ENCODE measurements at places on chromosomes 12 and 14.

DNA sequence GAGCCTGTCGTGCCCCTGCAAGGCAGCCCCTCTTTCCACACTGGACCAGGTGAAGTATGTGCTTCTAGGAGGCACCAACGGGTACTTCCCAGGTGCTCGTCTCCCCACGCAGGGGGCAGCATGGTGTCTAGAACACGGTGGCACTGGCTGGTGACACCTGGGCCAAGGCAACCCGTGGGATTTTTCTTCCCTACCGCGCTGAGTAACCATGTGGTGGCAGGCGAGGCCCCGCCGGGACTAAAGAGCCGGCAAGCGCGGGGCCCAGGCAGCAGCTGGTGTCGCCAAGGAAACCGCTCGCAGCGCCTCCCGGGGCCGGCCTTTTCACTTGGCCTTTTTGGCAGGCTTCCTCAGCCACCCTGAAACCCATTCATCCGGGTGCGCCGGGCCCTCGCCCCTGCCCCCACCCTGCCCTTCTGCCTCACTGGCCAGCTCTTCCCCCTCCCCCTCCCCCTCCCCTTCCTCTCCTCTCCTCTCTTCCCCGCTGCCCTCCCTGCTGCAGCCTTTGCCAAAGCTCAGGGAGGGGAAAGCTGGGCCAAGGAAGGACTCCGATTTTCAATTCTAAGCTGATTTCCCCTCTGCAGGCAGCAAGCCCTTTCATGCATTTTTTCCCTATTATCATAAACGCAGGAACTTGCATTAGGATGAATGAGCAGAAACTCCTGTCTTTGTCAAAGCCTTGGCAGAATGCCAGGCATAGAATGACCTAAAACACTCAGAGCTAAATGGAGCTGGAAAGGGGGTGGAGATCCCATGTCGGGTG is 81.2 kb downstream of the IRF2BPL start:
- peak; percentile 91 for DNase-seq

DNA sequence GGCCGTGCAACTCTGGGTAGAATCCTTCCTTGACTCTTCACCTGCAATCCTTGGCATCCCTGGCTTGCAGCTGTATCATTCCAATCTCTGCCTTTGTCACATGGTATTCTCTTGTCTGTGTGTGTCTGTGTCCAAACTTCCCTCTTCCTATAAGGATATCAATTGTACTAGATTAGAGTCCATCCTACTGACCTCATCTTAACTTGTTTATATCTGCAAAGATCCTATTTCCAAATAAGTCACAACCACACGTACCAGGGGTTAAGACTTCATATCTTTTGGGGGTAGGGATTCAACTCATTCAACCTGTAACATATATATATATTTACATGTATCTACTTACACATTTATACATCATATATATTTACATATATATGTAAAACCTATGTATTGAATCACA is 29.6 kb upstream of the RASSF3 start:
- DNase-seq = no peak

DNA sequence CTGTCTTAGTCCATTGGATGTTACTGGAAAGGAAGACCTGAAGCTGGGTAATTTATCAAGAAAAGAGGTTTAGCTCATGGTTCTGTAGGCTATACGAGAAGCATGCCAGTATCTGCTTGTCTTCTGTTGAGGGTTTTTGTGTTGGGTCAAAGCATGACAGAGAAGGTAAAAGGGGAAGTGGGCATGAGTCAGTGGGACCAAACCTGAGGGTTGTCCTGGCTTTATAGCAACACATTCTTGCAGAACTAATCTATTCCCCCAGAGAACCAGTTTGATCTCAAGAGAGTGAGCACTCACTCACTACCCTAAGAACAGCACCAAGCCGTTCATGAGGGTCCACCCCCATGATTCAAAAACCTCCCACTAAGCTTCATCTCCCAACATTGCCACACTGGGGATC is 19.0 kb upstream of the KRAS start:
- no peak for DNase-seq

GRCh38 chr14:104284636-104285507 is 146.5 kb downstream of the KIF26A start:
- DNase-seq = no peak

GRCh38 chr12:67988601-67989021 is 636 bp upstream of the IFNG-AS1 start:
- no peak for DNase-seq

DNA sequence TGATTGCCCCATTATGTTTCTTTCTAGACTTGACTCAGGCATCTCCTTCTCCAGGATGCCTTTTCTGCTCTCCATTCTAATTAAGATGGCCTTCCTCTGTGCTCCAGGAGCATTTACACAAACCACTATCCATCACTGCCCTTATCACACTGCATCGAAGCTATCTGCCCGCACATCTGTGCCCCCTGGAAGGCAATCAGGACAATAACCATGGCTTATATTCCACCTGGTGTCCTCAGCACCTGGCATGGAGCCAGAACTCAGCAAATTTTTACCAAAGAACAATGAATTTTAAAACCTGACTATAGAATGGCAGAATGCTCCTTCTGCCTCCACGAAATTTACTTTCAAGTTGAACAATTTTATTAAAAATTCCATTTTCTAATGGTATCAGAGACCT is 465.8 kb downstream of the APAF1 start:
- DNase-seq = no peak

DNA sequence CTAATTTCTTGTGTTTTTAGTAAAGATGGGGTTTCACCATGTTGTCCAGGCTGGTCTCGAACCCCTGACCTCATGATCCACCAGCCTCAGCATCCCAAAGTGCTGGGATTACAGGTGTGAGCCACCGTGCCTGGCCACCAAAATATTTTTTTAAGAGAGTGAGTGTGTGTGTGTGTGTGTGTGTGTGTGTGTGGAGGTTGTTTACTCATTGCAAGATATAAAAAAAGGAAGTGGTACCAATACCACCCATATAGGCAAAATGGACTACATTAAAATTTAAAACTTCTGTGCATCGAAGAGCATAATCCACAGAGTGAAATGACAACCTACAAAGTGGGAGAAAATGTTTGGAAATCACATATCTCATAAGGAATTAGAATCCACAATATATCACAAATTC is 15.5 kb upstream of the CLEC2A start:
- DNase-seq = no peak

- no peak for DNase-seq
Observed at GRCh38 chr14:34094384-34094783, 143.5 kb upstream of the EGLN3 start.

DNA sequence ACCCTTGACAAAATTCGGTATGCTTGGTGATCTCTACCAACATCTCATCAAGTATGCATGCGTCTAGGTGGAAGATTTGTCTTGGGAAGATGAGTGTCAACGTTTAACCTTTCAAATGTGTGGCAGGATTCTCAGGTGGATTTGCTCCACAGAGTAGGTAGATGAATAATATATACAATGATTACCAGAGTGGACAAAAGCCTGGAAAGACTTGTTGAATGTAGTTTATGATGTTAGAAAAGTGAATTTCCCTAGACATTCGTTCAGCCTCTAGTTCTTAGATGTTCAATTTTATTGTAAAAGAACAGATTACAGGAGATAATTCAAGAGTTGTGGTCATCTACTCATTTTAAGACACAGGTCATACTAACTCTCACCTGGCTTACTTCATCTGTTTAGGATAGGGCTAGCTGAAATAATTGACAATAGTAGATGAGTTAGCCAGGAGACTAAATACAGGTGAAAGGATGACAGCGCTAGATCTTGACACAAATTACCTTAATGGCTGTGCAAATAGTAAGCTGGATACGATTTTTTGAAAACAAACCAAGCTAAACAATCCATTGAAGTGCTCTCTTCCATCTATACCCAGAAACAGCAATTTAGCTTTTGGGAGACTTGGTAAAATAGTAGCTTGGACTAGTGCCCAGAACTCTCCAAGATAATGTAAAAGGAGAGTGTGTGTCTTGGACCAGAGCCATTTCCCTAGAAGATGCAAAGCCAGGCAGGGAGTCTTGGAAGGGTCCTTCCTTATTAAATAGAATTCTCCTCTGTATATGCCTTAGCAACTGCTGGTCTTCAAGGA is 168.0 kb downstream of the DACT1 start:
- no peak for DNase-seq

GRCh38 chr14:92690171-92691011 is 58.0 kb downstream of the LGMN start:
- no peak for DNase-seq

DNA sequence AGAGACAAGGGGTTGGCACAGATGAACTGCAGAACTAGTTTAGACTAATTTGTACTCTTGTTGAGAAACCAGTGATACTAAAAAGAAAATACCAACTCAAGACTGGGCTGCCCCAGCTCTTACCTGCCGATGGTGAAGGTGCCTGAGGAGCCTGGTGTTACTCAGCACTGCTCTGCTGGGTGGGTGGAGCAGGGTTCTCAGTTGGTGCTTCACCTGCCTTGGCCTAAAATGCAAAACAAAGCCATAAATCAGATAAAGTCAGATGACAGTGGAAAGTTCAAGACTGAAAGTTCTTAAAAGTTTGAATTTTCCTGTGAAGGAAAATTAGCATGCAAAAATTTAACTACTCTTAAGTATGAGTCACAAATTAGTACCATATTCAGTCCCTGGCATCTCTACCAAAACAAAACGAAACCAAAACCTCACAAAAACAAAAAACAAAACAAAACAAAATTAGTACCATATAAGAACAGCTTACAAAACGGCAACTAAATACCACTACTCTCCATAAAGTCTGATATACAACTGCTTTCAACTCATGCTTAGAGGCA is 21.9 kb downstream of the YBX3 start:
- DNase-seq = no peak

GRCh38 chr12:57735198-57735855 is 3.2 kb downstream of the AGAP2 start:
- DNase-seq = no peak

- no peak for DNase-seq
Observed at GRCh38 chr14:33972583-33973081, 21.8 kb upstream of the EGLN3 start.

DNA sequence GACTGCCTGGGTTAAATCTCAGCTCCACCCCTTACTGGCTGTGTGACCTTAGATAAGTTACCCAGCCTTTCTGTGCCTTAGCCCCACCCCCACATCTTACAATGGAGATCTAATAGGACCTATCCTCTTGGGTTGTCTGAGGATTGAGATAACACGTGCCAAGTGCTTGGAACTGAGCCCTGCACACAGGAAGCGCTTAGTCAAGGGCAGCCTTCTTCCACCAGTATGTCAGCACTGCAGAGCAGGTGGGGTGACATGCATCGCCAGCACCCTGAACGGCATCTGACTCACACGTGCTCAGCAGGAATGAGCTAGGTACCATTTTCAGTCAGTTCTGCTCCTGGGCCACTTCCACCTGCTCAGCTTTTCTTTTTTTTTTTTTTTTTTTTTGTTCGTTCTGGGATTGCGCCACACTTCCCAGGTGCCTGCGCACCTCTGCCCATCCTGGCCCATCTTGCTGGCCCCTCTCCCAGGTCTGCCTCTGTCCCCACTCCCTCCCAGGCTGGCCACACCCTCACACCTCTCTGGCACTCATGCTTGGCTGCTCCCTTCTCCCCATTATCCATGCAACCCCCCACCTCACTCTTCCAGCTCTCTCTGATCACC is 19.6 kb downstream of the LGMN start:
- DNase-seq = no peak

DNA sequence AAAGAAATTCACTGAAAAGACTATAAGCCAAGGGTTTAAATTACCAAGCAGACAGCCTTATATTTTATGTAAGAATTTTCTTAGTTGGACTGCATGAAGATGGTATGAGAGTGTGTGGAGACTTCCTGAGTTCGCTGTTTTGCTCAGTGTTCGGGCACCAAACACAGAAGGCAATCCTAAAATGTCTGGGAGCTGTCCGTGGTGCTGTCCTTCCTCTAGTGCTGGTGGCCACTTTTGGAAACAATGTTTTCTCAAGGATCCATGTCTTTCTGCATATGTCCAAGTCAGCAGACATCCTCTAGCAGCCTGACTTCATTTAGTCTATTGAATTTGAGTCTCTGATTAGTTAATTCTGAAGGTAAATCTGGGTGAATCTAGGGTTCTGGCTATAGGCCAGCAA is 135.8 kb downstream of the SLC8A3 start:
- peak; percentile 61 for DNase-seq

- DNase-seq = no peak
Observed at GRCh38 chr12:29282031-29282816, 98.7 kb downstream of the ERGIC2 start.
